Stimulated activated CD8-positive, alpha-beta memory T cell treated with anti-CD3 and anti-CD28 coated beads, Interleukin-15, amount 100 ng/mL, for 4 hours (primary cell): ENCODE measurements at places on chromosomes 2 and 18.
A peak's percentile ranks its signal among the peaks of the same experiment; 100 is the strongest.

- no peak for DNase-seq
Observed at GRCh38 chr18:27762054-27762453, 414.9 kb downstream of the CDH2 start.

DNA sequence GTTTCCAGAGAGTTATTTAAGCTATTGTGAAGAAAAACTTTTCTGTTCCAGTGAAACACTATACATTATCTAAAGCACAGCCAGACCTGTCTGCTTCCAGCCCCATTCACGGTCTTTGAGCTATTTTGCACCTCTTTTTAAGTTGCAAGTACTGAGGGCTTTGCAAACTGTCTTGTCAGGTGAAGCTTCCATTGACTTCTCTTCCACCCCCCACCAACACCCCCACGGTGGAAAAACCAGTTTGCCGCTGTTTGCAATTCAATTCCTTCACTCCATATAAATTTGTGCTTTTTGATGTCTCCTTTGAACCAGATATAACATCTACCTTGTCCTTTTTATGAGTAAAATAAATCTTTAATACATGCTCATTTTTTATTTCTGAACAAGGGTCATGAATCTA lies 15.7 kb downstream of the B3GNT7 start:
- DNase-seq = no peak

DNA sequence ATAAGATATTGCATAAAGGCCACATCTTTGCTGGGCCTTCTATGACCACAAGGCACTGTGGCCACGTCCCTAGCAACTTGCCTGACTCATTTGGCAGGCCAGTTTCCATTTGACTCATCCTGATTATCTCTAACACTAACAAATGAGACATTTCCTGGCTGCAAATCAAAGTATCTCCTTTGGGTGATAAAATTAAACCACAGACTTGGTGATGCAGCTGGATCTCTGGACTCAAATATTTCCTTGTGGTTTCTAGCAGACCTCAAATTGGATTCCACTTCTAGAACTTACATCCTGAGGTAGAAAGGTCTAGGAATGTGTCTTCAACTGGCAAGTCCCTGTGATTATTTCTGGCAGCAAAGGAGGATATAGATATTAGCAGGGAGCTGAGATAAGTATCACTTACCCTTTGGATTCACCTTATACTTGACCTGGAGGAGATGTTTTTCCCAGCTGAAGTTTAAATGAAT lies 167.9 kb upstream of the NXPH2 start:
- no peak for DNase-seq

DNA sequence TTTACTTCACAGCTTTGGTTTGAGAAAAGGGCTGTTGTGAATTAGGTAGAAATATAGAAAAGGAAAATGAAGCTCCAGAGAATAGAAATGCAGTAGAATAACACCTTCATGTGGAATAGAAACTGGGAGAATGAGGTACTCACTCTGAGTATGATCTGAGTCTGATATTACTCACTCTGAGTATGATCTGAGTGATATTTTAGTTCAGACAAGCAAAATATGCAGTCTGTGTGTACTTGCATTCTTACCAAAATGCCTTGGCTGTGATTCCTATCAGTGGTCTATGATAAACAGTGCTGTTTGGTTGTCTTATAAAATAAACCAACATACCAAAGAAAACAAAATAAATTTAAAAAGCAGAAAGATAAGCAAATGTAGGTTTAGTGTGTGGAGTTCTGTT lies 487.6 kb downstream of the THSD7B start:
- no peak for DNase-seq

GRCh38 chr2:15965564-15966019 lies 25.2 kb downstream of the MYCN start:
- peak; percentile 21 for DNase-seq

- DNase-seq = no peak
Observed at GRCh38 chr2:238600506-238601432, 174.0 kb downstream of the ASB1 start.

GRCh38 chr2:38535744-38536506 lies 66.8 kb downstream of the HNRNPLL start:
- peak; percentile 45 for DNase-seq

DNA sequence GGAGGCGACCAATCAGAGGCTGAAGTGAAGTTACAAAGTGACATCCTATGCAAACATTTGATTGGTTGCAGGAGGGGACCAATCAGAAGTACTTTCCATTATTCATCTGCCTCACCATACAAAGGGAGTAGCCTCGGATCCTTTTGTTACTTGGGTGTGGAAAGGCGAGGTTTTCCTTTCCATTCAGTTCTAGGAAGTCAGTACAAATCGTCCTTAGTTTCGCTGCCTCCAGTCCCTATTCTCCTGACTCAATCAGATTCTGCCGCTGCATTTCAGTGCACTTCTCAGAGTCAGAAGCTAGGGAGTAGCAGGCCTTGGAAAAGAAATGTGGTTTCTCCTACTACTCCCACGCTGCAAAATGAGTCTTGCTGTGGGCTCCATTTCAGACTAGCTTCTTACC lies 149.4 kb downstream of the DTNA start:
- no peak for DNase-seq

DNA sequence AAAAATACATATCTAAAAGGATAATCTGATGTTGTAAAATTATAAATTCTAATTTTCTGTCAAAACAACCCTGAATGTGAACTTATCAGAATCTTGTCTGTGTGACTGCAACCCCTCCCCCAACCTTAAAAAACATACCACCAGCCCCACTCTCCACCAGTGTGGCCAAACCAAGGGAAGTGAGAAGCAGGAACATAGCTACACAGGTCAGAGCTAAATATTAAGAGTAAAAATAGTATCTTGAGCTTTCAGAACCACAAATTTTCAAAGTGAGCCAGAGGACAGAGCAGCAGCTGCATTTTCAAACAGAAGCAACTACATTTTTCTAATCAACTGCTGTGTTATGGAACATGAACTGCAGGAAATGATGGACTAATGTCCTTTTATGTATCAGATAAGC lies 156.7 kb downstream of the SLC4A10 start:
- no peak for DNase-seq

DNA sequence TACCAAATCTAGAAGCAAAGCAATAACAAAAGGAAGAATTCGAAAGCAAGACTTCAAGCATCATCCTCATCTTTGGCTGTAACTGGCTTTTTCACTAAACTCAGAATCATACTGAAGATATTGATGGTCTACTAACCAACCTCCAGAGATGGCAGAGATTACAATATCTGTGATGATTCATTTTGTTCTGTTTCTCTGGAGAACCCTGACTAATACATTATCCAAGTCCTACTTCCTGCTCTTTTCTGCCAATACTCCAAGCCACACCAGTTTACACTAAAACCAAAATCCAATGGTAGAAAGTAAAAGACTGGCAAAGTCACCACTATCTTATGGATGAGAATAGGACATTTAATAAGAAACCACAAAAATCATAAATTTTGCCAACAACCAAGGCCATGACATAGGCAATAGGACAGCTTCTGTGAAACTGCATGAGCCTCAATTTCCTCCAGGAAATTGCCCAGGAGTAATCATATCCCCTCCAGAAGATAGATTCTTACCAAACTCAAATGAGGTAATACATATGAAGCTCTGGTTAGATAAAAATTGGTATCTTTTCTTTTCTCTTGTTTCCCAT lies 159.8 kb downstream of the METTL4 start:
- DNase-seq = no peak
